Psoas muscle (tissue), 8 donors: ENCODE measurements at places on chromosomes 3 and 15. TPM values are rescaled to one million over a fixed set of nuclear protein-coding genes. Genes with fewer than 3 reads are reported as not detected.

GRCh38 chr15:39135989-39136388, 444.9 kb upstream of the THBS1 start:
- no peak for DNase-seq

GRCh38 chr3:149534671-149535332, 60.3 kb downstream of the TM4SF4 start:
- no peak for DNase-seq

- no peak for DNase-seq
Measured at GRCh38 chr15:52180196-52180835, 10.9 kb downstream of the GNB5 start.

GRCh38 chr3:170331143-170331542, 26.4 kb upstream of the SKIL start:
- no peak for DNase-seq

DNA sequence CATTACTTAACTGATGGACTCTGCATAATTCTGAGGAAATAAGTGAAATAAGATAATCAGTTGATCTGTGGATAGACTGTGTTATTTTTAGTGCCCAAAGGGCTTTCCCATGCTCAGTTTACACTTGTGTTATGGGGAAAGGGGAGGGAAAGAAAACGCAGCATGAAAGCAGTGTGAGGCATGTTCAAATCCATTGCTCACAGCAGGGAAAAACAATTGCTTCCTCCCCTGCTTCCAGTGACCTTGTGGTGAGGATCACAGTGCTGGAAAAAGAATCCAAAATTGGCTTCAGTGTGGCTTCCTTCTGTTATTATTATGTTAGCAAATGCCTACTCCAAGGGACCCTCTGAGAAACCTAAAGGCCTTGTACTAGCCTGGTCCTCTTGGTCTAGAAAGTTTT, 285.1 kb upstream of the CDIN1 start:
- no peak for DNase-seq

DNA sequence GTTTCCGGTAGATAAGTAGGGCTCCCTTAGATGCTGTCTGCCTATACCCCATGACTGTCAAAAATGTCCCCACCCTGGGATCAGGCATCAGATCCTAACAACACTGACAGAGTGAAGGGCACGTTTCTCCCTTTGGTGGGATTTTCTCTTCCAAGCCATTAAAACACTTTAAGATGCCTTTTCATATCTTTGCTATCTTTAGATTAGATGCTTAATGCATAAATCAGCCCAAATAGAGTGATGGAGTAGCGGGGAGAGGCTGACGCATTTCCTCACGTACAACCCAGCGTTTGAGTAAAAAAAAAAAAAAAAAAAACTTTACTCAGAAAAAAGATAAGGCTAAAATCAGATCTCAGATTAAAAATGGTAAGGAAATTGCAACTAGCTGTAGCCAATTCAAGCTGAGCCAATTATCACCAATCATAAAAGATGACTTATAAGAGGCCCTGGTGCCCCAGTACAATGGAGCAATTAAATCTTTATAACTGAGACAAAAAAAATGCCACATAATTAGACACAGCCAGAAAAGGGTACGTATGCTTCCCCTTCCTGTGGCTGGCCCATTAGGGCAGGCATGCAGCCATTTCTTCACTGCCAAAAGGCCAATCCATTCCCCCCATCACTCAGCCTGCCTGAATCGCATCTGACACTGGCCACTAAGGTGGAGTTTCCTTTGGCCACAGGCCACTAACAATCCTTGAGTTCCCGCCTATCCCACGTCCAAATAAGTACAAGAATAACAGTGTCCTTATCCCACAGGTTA, 45.0 kb downstream of the RFTN1 start:
- no peak for DNase-seq

GRCh38 chr3:102745881-102746280, 311.1 kb downstream of the ZPLD1 start:
- DNase-seq = no peak

DNA sequence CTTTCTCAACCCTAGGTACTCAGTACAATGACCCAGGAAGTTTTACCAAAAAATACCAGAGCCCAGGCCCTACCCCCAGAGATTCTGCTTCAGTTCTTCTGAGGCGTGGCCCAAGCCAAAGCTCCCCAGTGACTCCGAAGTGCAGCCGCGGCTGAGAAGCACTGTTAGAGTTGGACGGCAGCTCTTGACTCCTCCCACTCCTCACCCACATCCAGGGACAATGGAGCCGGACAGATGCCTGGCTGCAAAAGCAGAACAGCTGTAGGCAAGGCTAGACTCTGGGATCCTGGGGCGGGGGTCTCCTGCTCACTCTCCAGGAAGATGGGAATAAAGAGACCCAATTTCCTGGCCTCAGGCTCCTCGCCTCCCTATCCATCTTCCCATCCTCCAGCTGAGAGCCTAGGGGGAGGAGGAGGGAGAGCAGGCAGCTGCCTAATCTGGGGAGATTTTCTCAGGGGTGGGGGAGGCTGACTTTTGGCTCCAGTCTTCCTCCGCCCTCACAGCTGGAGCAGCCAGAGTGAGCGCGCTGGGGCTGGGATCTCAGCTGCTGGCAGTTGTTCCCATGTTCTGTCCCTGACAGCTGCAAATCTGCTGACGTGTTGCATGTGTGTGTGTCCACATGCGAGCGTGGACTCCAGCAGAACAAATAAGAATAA, 223.8 kb downstream of the OPA1 start:
- peak; percentile 90 for DNase-seq

The CHRNA7 gene
- 0.32 TPM for total RNA-seq

GRCh38 chr3:102480139-102480538, 45.3 kb downstream of the ZPLD1 start:
- no peak for DNase-seq

The GOLGA8S gene
- 0.07 TPM for total RNA-seq

The GOLGA6L26 gene
- total RNA-seq = not detected

- peak; percentile 28 for DNase-seq
Measured at GRCh38 chr3:23806534-23807423, 1.0 kb downstream of the UBE2E1 start.

The MRPS22 gene
- 67.4 TPM for total RNA-seq

GRCh38 chr3:106376016-106376570, 507.3 kb upstream of the CBLB start:
- no peak for DNase-seq

- DNase-seq = no peak
Measured at GRCh38 chr3:19934098-19934566, at the start of gene EFHB. TSS of gene EFHB (minus strand) at chr3:19934217. CDS start at chr3:19934018, 199 bp downstream.

The WDR93 gene
- not detected for total RNA-seq

- DNase-seq = no peak
Measured at GRCh38 chr15:99718421-99718820, 14.8 kb downstream of the LYSMD4 start.

GRCh38 chr3:117455782-117456181, 746.2 kb downstream of the TUSC7 start:
- DNase-seq = no peak

The GJD2 gene
- not detected for total RNA-seq

DNA sequence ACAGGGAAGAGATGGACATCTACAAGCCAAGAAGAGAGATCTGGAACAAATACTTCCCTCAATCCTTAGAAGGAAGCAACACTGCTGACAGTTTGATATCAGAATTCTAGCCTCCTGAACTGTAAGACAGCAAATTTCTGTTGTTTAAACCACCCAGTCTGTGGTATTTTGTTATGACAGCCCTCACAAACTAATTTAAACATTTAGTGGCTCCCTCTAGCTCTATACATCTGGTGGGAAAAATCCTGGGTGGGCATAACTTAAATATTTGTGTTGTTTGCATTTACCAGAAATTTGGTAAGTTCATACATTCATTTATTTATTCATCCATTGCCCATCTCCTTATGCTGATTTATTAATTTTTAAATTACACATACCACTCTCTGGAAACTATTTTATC, 62.5 kb upstream of the GSK3B start:
- DNase-seq = no peak

DNA sequence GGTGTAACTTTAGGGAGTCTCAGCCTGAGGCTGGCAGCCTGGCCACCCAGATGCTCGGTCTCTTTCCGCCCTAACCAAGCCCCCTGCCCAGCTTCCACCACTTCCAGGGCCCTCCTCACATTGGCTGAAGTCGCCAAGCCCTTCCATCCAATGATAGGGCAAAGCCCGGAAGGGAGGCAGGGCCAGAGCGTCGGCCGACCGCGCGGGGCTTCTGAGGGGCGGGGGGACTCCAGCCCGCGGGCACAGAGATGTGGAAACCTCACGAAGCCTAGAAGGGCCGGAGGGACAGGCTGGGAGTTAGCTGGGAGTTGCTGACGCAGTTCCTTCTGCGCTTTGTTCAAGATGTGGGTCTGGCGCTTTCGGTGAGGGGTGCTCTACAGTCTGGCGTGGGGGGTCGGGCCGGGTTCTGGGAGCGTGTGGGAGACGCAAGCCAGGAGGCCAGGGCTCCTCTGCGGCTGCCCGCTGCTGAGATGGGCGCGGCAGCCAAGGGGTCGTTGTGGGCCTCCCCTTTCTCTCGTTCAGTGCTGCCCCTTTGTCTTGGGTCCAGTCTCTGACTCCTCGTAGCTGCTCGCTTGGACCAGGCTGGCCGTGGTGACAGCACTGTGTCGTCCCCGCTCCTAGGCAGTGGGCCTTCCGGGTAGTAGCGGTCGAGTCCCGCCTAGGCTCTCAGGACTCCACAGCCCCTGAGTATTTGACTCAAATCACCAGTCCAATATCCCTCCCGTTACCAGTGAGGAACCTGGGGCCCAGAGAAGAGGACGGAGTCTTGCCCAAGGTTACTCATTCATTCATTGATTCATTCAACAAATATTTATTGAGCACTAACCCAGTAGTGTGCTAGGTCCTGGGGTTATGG, at the start of gene ZNF660:
Gene ZNF660, plus strand, starts transcription at position 319 of the 856 bp plus-strand sequence. CDS start 9,230 bp downstream, outside the sequence.
- DNase-seq = peak; percentile 69

The FGF12 gene
- total RNA-seq = 0.29 TPM

DNA sequence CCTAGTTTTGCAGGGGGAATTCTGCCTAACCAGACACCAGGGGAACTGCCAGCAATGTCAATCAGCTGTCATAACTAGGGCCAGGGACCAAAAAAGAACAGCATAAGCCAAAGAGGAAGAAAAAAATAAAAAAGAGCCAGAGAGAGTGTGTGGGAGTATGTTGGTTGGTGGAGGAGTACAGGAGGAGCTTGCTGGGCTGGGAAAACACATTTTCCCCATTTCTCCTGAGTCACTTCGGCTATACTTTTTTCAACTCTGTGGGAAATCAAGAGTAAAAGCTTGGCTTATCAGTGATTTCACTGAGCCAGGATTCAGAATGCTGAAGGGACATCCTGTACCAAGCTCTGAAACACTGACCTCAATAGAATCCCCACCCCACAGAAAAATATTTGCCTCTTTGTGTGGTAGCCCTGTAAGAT, 144.7 kb upstream of the DPH6 start:
- no peak for DNase-seq

DNA sequence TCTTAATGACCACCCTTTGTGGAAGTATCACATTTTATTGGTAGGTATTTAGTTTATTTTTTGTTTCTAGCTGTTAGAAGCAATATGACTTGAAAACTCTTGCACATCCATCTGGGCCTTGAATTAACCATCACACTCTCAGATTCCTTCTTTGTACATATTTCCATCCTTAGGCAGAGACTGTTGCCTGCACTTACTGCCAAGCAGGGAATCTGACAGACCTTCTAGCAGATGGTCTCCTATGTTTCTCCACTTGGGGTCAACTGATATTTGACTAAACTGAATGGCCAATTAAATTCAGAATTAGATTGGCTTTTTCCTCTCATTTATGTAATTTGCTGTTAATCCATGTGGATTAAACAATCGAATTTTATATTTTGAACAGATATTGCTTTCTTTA, 324.9 kb upstream of the TGFBR2 start:
- DNase-seq = no peak
